ENCODE measurements at places on chromosomes 4 and X.
A peak's percentile ranks its signal among the peaks of the same experiment; 100 is the strongest.

DNA sequence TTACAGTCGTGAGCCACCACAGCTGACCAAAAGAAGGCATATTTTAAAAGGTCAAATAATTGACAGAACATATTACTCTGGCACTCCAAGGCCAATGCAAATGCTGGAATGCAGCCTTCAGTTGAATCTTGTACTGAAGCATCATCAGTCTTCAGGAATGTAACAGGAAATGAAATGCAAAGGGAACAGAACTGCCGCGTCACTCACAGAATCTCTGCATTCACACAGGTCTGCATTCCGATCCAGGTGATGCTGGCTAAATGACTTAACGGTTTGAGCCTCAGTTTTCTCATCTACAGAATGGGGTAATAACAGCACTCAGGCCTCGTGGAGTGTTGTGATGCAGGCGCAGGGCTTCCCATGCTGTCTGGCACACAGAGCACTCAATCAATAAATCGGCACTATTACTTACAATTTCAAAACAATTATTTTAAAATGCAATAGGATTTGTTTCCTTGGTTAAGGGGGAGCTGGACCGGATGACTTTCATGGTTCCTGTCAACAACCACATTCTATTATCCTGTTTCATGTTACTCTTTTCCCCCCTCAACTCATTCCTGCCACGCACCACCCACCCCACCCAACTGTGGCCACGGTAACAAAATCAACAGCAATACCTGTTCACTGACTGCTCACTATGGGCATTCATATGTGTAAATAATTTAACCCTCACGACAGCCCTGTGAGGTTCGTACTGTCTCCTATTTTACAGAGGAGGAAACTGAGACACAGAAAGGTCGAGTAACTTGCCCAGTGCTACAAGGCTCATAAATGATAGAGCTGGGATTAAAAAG lies 32.4 kb downstream of the IGFBP7 start:
- no peak for DNase-seq

DNA sequence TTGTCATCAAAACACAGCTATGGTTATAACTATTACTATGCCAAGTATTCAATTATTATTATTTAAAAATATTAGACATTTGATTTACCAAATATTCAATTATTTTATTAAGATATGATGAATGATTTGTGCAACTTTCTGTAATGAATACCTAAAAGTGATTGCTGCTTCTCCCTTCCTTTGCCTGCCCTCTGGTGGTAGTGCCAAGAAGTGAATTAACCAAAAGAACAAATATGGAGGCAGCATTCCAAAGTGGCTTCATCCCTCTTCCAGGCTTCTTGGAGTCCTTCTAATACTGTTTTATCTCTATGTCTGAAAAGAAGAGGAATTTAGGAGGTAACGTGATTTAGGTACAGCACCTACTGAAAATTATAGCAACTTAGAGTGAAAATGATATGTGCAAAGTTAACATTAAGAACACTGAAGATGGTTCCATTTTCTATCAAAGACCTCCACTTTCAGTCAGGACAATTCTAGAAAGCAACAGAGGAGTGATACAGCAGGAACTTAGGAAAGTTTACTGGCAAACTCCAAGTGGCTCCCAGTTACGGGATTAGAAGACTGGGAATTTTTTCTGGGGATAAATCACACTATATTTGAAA lies 43.0 kb downstream of the ENPEP start:
- DNase-seq: no peak

DNA sequence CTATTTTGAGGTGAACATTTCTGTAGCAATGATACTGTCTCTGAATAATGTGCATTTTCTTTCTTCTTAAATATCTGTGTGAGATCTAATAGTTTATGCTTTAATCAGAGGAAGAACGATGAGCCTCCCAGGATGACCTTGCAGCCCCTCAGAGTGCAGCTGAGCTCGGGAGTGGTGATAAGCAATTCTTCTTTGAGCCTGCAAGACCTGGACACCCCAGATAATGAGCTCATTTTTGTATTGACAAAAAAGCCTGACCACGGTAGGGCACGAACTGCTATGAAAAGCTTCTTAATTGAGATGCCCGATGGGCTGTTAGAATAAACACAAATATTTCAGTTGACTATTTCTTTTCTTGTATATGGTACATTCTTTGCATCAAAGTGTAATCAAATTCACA lies 105.0 kb upstream of the ANXA3 start:
- DNase-seq: no peak

DNA sequence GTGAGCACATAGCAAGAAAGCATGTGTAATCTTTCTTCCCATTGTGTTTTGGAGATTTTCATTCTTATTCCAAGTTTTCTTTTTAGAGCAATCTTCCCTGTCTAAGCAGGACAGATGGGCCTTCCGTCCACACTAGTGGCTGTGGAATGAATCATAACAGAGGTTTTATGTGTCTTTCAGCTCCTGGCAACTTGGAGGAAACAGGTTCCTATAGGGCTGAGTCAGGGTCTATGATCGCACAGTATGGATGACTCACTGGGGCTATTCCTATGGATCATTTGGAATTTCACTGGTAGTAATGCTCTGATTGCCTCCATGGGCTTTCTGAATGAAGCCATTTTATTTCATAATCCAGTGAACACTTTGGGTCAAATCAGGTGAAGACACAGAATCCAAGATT lies 51.8 kb upstream of the CBLL2 start:
- peak; percentile 23 for DNase-seq

DNA sequence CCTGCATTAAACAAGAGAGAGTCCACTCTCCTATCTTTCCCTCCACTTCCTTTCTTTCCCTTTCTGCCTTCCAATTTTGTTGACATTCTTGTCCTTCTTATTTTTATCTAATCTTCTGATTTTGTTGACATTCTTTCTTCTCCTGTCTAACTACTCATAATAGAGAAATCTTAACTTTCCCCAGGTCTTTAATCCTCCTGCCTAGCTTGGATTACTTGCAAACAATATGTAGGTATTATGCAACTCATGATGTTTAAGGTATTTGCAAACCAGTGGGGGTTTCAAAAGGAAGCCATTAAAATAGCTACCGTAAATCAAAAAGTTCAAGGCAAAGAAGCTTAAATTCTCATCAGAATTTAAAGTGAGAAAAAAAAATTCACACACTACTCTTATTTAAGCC lies 53.9 kb downstream of the PROM1 start:
- no peak for DNase-seq

Data from GM04504 (cell line).